ENCODE measurements at places on chromosomes 4 and X. TPM values are rescaled to one million over a fixed set of nuclear protein-coding genes. Genes with fewer than 3 reads are reported as not detected.

DNA sequence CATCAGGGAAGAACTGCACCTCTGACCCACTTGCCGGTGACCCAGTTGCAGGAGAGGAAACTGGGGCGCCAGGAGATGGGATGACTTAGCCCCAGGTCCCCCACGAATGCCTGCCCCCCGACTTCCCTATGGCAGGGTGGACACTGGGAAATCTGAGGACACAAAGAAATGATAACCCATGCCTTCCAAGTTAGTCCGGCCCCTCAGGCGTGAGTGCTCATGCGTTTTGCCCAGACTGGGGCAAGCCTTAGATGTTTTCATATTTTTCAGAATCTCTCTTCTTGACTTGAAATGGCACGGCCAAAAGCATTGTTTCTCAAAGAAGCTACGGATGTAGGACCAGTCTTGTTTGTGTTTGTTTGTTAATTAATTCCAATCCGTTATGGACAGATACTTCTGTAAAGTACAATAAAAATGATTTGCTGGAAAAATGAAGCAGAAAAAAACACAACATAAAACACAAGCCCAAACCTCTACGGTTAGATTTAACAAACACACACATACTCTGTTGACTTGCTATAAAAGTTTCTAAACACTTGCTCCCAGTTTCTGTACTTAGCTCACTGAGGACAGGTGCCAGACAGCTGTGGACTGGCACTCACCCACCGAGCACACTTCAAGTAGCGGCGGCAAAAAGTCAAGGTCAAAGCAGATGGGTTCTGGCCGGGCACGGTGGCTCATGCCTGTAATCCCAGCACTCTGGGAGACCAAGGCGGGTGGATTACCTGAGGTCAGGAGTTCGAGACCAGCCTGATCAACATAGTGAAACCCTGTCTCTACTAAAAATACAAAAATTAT lies 341.5 kb downstream of the BCOR start:
- DNase-seq: no peak

- DNase-seq: no peak
Observed at GRCh38 chrX:41377624-41378023, 43.7 kb downstream of the DDX3X start.

- no peak for DNase-seq
Observed at GRCh38 chr4:159107203-159107925, 4.5 kb downstream of the RAPGEF2 start.

DNA sequence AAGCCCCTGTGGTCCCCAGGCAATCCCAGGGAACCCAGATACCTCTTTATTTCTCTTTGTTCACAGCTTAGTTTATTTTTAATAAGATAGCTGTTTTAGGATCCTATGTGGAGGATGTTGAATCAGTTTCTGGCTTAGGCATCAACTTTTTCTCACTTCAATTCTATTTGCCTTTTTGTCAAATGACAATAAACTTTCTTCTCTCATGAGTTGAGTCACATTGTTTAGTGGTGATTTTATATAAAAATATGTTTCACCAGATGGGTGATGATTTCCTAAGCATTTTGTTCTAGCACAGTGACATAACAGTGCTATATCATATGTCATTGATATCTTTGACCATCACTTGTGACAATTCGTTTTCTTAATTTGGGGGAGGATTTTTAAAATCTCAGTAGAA lies 198.1 kb upstream of the PUDP start:
- DNase-seq: no peak

DNA sequence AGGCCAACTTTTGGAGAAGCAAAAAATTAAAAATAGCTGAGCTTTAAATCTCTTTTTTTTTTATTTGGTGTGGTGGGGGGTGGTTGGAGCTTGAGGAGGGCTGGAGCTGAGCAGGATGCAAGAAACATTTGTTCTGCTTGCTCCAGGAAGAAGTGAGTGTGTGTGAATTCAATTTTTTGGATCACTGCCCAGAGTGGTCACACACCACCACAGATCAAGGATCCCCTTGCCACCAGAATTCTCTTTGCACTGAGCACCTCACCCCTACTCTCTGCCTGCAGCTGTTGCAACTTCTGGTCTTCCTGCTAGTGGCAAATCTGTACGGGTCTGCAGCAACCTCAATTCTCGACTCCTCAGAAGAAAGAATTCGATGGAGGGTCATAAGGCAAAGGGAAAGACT lies 19.9 kb upstream of the PLP1 start:
- DNase-seq: no peak

DNA sequence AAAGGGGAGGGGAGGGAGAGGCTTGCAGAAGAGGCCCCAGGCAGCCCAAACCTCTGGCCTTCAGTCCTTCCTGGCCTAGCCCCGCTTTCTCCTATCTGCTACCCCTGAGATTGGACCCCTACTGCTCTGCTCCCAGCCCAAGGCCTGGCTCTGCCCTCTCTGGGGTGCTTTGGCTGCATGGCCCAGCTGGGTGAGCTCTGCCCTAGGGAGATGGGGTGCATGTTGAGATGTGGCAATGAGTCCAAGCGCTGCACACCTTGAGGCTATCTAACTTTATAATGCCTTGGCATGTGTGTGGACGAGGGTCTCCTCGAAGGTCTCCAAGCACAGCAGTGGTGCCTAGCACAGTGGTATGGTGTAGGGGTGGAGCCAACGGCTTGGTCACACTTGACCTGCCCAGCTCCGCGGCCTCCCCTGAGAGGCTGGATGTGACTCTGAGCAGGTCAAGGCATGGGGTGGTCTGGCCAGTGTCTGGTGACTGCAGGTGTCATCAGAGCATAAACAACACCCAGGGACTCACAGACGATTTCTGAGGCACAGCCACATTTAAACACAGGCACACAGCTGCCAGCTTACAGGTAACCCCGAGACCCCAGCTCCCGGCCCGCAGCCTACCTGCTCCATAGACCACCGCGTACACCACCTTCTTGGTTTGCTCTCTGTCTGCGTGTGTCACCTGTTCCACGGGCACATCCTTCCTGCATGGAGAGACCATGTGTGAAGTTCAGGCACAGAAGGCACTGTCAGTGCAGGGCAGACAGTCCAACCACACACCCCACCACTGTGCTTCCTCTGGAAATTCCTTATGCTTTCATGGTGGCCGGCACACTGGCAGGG lies 36.3 kb downstream of the NAT8L start:
- no peak for DNase-seq

GRCh38 chrX:48785186-48785539 lies 1.2 kb upstream of the GATA1 start:
- no peak for DNase-seq

- no peak for DNase-seq
Observed at GRCh38 chr4:124433500-124433899, 279.0 kb downstream of the ANKRD50 start.

DNA sequence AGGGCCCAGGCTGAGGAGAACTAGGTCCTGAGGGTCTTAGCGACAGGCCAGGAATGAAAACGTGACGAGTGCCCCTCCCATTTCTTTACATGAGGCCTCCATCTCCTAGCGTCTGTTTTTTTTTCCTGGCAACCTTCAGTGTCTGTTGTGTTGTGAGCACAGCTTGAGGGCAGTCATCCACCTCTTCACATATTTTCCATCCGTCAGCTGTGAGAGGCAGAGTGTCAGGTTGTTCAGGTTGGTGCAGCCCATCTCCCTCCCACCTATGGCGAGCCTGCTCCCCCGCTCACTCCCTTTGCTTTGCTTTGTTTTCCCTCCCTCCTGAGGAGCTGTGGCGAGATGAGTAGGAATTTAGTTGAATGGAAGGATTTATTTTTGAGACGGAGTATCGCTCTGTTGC lies 51.7 kb upstream of the CHRNA9 start:
- DNase-seq: no peak

- no peak for DNase-seq
Observed at GRCh38 chr4:22167201-22167600, 218.6 kb upstream of the KCNIP4 start.

- no peak for DNase-seq
Observed at GRCh38 chr4:123536225-123536624, 139.6 kb downstream of the SPRY1 start.

- no peak for DNase-seq
Observed at GRCh38 chr4:1754336-1754735, 33.0 kb downstream of the TACC3 start.

DNA sequence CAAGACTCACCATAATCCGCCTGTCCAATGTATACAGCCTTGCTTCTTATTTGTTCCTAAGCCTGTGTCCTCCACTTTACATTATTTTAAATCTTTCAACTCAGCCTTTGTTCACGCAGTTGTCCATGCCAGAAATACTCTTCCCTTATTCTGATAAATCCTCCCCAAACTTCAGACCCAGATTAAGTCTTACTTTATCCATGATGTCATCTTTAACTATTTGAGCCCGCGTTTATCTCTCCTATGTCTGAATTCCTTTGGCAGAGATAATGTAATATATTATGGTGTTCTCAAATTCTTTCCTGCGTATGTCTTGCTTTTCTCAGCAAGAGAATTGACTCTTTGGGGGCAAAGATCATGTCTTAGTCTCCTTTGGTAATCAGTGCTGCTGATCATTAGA lies 129.6 kb downstream of the LUZP4 start:
- DNase-seq: no peak

- no peak for DNase-seq
Observed at GRCh38 chr4:2177443-2178093, 64.4 kb downstream of the HAUS3 start.

Gene AGA
- 27.7 TPM for total RNA-seq

Gene SLC10A6
- not detected for total RNA-seq
